ENCODE measurements at places on chromosomes 4 and X.

DNA sequence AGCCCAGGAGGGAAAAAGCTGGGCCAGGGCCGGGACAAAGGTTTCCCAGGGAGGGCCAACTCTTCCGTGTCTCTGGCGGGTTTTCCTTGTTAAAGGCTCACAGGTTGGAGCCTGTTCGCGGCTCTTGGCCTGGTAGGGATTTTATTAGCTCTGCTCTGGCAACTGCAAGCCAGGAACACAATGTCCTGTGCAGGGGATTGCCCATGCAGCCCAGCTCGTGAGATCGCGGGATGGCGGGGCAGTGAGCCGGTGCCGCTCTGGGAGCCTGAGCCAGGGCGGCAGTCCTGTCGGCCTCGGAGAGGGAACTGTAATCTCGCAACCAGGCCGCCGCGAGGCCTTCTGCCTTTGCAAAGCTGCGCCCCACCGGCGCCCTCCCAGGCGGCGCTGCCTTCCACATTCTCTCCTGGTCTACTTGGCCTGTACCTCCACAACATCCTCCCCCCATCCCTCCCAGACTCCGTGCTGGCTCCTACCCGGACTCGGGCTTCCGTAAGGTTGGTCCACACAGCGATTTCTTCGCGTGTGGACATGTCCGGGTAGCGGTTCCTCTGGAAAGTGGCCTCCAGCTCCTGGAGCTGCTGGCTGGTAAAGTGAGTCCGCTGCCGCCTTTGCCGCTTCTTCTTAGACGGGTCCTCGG, 2.1 kb downstream of the PITX2 start:
- DNase-seq = no peak

GRCh38 chrX:18664947-18665346, 7.0 kb downstream of the RS1 start:
- DNase-seq = no peak

DNA sequence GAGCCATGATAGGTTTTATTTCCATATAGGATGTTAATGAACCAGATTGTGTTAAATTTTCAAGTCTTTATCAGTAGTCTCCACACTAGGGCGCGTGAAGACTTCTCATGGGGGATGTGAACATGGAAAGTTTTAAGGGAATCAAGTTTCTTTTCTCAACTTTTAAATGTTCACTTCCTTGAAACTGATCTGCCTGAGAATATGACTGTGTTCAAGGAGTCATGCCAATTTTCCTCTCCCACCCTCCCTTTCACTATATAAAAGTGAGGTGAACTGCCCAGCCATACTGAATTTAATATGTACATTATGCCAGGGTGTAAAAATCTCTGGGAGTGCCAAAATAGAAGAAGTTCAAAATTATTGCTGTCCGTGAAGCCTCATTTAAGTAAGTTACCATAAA, 30.4 kb upstream of the HPGDS start:
- no peak for DNase-seq

GRCh38 chr4:156346959-156347385, 393.3 kb upstream of the CTSO start:
- no peak for DNase-seq

GRCh38 chr4:36676139-36677050, 395.0 kb downstream of the DTHD1 start:
- DNase-seq = no peak

GRCh38 chr4:15162465-15163283, 160.4 kb downstream of the CPEB2 start:
- no peak for DNase-seq
